ENCODE measurements at places on chromosomes 5 and 9.

- peaks cover 30% of the 10 kb centered on the region for H3K4me1 ChIP-seq
- H3K27ac ChIP-seq, result peak overlapping the region; percentile 61
- DNase-seq, result no peak
- peaks cover 7% of the 10 kb centered on the region for H3K27me3 ChIP-seq
- H3K36me3 ChIP-seq, result peaks cover 2% of the 10 kb centered on the region
Observed at GRCh38 chr5:31863991-31864411, 225.1 kb downstream of the PDZD2 start.

DNA sequence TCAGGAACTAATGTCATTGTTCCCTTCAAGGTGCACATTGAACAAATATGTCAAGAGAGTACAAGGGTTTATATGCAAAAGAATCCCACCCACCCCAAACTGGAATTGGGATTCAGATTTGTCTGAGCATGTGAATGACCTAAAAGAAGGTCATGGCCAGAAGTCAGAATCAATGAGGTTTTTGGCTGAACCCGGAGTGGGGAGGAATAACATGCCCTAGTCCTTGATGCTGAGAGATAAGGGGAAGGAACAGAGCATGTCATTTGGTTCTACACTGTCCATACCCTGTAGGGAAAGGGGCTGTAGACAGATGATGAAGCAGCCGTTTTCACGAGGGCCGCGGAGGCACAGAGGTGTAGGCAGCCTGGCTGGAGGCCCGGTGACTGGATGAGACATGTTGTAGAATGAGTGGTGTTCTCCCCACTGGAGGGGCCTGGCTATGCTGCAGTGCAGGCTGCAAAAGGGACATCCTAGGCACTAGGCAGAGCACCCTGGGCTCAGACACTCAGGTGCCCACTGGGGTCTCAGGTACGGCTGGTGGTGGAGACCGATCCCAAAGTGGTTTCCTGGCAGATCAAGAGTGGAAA lies 65.9 kb downstream of the ZFAND5 start:
- no peaks in the 10 kb centered on the region for H3K36me3 ChIP-seq
- no peak for DNase-seq
- H3K4me1 ChIP-seq, result peaks cover 14% of the 10 kb centered on the region
- no peak overlapping the region for H3K27ac ChIP-seq

GRCh38 chr5:150326707-150327106 lies 24.0 kb upstream of the ARSI start:
- DNase-seq, result no peak
- no peak overlapping the region for H3K27ac ChIP-seq
- peaks cover 2% of the 10 kb centered on the region for H3K4me1 ChIP-seq
- peaks cover 34% of the 10 kb centered on the region for H3K27me3 ChIP-seq
- no peak overlapping the region for H3K4me3 ChIP-seq

- peaks cover 7% of the 10 kb centered on the region for H3K27me3 ChIP-seq
- no peaks in the 10 kb centered on the region for H3K36me3 ChIP-seq
- DNase-seq, result no peak
Observed at GRCh38 chr9:113616116-113616515, 152.6 kb downstream of the RGS3 start.

- DNase-seq, result no peak
- H3K4me1 ChIP-seq, result peaks cover 40% of the 10 kb centered on the region
- no peak overlapping the region for H3K4me3 ChIP-seq
Observed at GRCh38 chr9:34651321-34651720, 664 bp upstream of the IL11RA start.

DNA sequence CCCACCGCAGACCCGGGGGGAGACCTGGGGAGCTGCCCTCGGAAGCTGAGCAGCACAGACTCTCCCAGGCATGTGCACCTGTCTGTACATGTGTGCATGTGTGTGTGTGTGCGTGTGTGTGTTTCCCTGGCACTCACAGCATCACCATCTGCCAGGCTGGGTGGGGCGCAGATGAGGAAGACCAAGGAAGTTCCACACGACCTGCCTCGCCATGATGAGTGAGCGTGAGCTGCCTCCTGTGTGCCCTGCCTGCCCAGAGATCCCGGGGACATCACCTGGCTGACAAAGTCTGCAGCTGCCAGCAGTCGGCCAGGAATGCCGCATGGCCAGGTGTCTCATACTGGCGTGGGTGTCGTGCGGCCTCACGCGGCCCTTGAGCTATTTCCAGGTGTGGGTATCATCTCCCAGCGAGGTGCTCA lies 4.0 kb upstream of the GPSM1 start:
- H3K27me3 ChIP-seq, result peaks cover 55% of the 10 kb centered on the region
- H3K27ac ChIP-seq, result no peak overlapping the region
- H3K4me3 ChIP-seq, result no peak overlapping the region

GRCh38 chr5:68545636-68546295 lies 330.2 kb downstream of the PIK3R1 start:
- no peak for DNase-seq
- no peaks in the 10 kb centered on the region for H3K4me1 ChIP-seq
- H3K27me3 ChIP-seq, result peaks cover 3% of the 10 kb centered on the region
- H3K36me3 ChIP-seq, result no peaks in the 10 kb centered on the region

DNA sequence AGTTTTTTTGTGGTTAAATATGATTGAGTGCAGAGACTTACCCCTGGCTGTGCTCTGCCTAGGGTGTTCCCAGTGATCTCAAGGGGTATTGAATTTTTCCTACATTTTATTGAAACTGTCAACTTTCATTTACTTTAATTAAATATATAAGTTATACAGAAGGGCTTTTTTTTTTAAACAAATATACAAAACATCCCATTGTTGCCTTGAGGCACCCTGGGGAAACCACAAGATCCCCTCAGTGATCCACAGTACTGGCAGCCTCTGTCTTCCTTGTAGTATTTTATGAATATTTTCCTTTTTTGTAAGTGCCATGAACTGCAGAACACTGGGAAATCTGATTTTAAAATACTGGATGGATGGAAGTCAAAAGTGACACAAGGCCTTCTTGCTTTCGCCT lies 123.7 kb downstream of the TLE1 start:
- H3K27me3 ChIP-seq, result no peaks in the 10 kb centered on the region
- no peaks in the 10 kb centered on the region for H3K4me1 ChIP-seq
- no peak for DNase-seq

GRCh38 chr9:105694190-105694847 lies at the start of gene TMEM38B:
Gene TMEM38B, plus strand, starts transcription at chr9:105694541. Its CDS starts 120 bp downstream, at chr9:105694661.
- no peaks in the 10 kb centered on the region for H3K36me3 ChIP-seq
- peak within 1 kb of the TSS; percentile 45 for H3K27ac ChIP-seq
- H3K4me3 ChIP-seq, result peak within 1 kb of the TSS; percentile 84

GRCh38 chr5:142360607-142361120 lies 35.8 kb upstream of the SPRY4 start:
- peaks cover 47% of the 10 kb centered on the region for H3K27me3 ChIP-seq
- H3K4me3 ChIP-seq, result no peak overlapping the region
- DNase-seq, result no peak
- peaks cover 40% of the 10 kb centered on the region for H3K4me1 ChIP-seq
- H3K36me3 ChIP-seq, result no peaks in the 10 kb centered on the region
- H3K27ac ChIP-seq, result no peak overlapping the region

DNA sequence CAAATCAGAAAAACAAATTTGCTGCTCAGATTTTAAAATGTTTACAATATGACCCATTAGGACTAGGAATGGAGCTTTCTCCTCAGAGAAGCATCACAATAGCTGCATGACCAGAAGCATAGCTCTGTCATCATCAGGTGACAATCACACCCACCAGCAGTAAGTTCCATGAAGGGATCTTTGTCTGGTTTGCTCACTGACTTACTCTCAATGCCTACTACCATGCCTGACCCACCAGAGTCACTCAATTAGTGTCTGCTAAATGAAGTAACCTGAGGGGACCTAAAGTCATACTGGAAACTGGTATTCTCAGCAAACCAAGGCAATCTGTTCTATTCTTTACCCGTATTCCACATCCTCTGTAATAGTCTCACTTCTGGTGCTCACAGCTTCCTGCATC lies 7.7 kb downstream of the ERMP1 start:
- H3K36me3 ChIP-seq, result peaks cover 60% of the 10 kb centered on the region
- peaks cover 31% of the 10 kb centered on the region for H3K4me1 ChIP-seq
- DNase-seq, result no peak
- H3K27ac ChIP-seq, result no peak overlapping the region

GRCh38 chr9:124595743-124596142 lies 88.5 kb upstream of the NR5A1 start:
- no peak overlapping the region for H3K27ac ChIP-seq
- H3K36me3 ChIP-seq, result no peaks in the 10 kb centered on the region
- H3K27me3 ChIP-seq, result peaks cover 22% of the 10 kb centered on the region
- H3K4me1 ChIP-seq, result no peaks in the 10 kb centered on the region
- DNase-seq, result no peak
- no peak overlapping the region for H3K4me3 ChIP-seq

DNA sequence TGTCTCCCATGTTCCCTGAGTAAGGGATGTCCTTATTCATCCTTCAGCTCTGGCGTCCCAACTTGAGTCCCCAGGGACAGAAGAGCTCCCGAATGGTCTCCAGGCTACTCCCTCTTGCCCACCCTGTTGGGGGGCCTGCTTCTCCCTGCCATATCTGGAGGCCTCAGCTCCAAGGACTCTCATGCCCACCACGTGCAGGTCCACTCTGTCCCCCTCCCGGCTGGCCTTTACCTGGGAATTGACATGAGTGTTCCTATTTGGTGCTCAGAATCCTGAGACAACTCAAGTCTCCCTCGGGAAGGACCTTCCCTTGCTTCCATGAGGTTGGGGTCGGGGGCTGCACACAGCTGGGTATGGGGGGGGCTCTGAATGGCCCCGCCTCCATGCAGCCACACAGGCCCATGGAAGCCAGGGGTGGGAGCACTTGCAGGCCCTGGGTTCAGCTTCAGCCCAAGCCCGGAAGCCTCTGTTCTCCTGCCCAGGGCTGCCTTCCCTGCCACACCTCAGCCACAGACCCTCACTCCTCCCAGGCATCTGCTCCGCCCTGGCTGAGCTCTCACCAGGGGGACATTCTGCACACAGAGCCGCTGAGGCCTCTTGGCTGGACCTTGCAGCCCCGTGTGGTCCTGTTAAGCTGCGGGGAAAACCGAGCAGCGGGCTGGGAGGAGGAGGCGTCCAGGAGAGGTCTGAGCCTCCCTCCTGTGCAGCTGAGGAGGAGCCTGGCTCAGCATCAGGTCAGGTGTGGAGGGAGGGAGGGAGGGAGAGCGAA lies 121.9 kb downstream of the PHF2 start:
- no peak for DNase-seq
- no peaks in the 10 kb centered on the region for H3K27me3 ChIP-seq
- no peaks in the 10 kb centered on the region for H3K36me3 ChIP-seq
- H3K4me3 ChIP-seq, result no peak overlapping the region
- H3K4me1 ChIP-seq, result no peaks in the 10 kb centered on the region

DNA sequence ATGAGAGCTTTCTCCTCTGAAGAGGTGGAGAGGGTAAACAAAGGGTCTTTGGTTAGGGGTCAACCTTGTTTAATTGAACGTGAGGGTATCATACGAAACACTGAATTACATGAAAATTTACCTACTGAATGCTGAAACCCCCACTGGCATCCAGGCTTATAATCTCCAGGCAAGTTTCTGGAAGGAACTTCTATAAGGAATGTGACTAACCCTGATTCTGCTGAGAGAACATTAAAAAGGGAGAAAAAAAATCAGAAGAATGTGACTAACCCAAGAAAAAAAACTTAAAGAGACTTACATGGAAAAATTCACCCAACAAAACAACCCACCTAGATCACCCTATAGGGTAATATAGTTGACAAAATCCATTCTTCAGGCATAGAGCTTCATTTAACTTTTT lies 55.5 kb downstream of the APC start:
- no peaks in the 10 kb centered on the region for H3K4me1 ChIP-seq
- H3K4me3 ChIP-seq, result no peak overlapping the region
- H3K27me3 ChIP-seq, result no peaks in the 10 kb centered on the region
- H3K36me3 ChIP-seq, result peaks cover 26% of the 10 kb centered on the region
- no peak overlapping the region for H3K27ac ChIP-seq

DNA sequence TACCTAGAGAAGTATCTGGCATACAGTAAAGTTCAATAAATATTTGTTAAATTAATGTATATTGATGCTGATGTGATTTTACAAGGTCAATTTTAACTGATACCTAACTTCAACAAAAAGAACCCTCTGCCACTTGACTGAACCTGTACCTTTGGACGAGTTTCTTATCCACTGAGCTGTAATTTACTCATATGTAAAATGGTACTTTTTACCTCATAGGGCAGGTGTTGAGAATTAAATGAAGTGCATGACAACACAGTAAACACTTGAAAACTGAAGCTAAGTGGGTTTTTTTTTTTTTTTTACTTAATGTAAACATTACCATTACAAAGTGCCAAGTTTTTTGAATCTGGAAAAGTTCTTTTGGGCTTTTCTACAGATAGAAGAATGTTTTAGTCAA lies 15.4 kb downstream of the NIPSNAP3B start:
- no peaks in the 10 kb centered on the region for H3K36me3 ChIP-seq
- H3K27ac ChIP-seq, result no peak overlapping the region
- no peaks in the 10 kb centered on the region for H3K27me3 ChIP-seq
- H3K4me3 ChIP-seq, result no peak overlapping the region

GRCh38 chr9:76162086-76162730 lies 232.0 kb downstream of the RFK start:
- no peaks in the 10 kb centered on the region for H3K27me3 ChIP-seq
- H3K4me3 ChIP-seq, result no peak overlapping the region
- peaks cover 4% of the 10 kb centered on the region for H3K36me3 ChIP-seq
- peaks cover 4% of the 10 kb centered on the region for H3K4me1 ChIP-seq

DNA sequence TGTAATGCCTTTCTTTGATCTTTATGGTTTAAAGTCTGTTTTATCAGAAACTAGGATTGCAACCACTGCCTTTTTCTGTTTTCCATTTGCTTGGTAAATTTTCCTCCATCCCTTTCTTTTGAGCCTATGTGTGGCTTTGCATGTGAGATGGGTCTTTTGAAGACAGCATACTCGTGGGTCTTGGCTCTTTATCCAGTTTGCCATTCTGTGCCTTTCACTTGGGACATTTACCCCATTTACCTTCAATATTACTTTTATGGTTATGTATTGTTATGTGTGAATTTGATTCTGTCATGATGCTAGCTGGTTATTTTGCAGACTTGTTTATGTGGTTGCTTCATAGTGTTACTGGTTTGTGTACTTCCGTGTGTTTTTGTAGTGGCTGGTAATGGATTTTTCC lies 59.2 kb downstream of the YTHDC2 start:
- no peak for DNase-seq
- H3K36me3 ChIP-seq, result peaks cover 69% of the 10 kb centered on the region
- peaks cover 4% of the 10 kb centered on the region for H3K4me1 ChIP-seq
- no peak overlapping the region for H3K4me3 ChIP-seq
- no peaks in the 10 kb centered on the region for H3K27me3 ChIP-seq
- no peak overlapping the region for H3K27ac ChIP-seq

GRCh38 chr9:93036887-93037475 lies 21.5 kb upstream of the SUSD3 start:
- no peak for DNase-seq
- H3K36me3 ChIP-seq, result peaks cover 45% of the 10 kb centered on the region
- H3K27ac ChIP-seq, result peak overlapping the region; percentile 72
- H3K4me1 ChIP-seq, result peaks cover 37% of the 10 kb centered on the region
- H3K27me3 ChIP-seq, result no peaks in the 10 kb centered on the region

- no peak for DNase-seq
- H3K36me3 ChIP-seq, result no peaks in the 10 kb centered on the region
- no peak overlapping the region for H3K4me3 ChIP-seq
- peaks cover 4% of the 10 kb centered on the region for H3K27me3 ChIP-seq
Observed at GRCh38 chr5:54385994-54386393, 69.5 kb upstream of the HSPB3 start.

DNA sequence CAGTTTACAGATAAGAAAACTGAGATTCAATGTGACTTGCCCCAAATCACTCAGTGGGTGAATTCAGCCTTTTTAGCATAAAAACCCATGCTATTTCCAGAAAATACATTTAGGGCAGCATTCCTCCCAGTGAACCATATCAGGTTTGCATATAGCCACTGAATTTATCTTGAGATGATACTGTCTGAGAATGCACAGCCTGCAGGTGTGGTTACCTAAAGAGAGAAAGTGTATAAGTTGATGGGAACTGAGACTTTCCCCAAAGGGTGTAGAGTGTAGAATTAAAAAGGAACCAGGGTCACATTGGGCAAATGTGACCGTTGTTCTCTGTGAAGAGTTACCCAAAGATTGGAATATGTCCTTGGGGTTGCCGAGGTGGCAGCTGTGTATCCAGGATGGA lies 100.0 kb upstream of the PIK3R1 start:
- no peak overlapping the region for H3K4me3 ChIP-seq
- DNase-seq, result no peak

Data from activated naive CD4-positive, alpha-beta T cell treated with anti-CD3 and anti-CD28 coated beads, Interleukin-2, amount 10 ng/mL, durations not matched to agents 7 days and 5 days (primary cell).